ENCODE measurements at places on chromosomes 13 and 19. TPM values are rescaled to one million over a fixed set of nuclear protein-coding genes. Genes with fewer than 3 reads are reported as not detected.

SPACA4 gene
- total RNA-seq: not detected

GPR12 gene
- not detected for total RNA-seq

DKKL1 gene
- total RNA-seq: not detected

DNA sequence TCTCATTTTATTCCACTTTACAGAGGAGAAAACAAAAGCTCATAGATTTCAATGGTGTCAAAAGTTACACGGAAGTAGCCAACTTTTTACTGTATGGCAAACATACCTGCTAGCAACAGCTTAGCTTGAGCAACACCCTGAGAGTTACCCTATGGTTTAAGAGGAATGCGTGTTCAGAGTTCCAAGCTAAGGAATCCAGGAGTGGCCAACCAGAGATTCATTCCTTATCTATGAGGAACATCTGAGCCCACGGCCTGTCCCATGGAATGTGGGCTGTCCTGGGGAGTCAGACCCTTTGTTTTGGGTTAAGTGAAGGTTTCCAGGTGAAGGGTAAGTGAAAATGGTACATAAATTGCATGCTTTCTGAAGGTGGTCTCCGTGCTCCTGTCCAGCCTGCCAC is 67.5 kb downstream of the STARD13 start:
- no peak overlapping the region for H3K27ac ChIP-seq
- no peaks in the 10 kb centered on the region for H3K4me1 ChIP-seq
- H3K36me3 ChIP-seq: no peaks in the 10 kb centered on the region
- H3K27me3 ChIP-seq: peaks cover 4% of the 10 kb centered on the region
- no peak for DNase-seq
